ENCODE measurements at places on chromosomes 3 and 15.

DNA sequence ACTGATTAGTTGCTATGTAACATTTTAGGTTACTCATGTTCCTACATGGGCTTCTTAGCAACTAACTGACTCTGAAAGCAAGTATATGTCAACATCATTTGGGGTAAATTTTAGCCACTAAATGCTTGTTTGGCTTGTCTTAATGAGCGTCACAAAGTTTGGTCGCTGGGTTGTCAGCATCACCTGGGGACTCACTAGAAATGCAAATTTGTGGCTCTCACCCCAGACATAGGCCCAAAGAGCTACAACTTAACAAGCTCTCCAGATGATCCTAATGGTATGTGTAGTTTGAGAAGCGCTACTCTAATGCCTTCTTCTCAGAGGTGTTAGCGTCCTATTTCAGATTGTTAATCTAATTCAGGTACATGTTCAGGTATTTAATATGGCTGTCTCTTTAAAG is 32.7 kb upstream of the CPOX start:
- DNase-seq: no peak

DNA sequence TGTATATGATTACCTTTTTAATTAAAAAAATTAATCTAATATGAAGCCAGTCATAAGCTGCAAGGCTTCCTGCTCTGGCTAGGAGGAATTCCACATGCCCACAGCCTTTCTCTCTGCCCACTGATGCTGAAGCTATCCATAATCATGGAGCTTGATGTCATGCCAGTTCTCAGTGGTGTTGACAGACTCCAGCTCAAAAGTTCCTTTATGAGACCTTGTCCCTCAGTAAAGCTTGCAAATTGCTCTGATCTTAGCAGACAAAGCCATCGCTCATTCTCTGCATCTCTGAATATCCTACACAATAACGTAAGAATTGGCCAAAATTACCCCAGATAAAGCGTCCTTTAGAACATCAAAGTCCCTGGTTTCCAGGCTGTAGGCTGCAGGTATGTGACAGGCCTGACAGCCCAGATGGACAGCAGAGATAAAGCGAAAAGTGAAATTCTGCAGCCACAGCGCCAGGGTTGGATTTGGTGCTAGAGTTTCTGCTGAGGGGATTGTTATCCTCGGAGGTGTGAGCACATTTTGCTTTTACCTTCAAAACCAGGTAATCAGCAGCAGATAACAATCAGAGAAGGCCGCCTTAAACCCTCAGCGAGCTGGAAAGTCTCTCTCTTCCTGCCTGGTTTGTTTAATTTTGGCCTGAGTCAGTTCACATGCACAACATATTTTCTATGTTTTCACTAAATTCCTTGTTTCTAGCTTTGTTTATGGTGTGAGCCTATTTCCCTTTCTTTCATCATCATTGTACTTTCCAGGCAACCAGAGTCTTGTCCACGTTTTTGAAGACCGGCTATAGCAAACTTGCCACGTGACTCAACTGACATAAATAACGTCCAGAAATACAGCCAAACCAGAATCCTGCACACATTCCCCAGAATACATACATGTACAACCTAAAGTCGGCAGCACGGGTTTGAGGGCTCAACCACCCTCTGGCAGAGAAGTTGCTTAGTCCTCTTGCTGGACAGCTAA is 36.6 kb upstream of the ALDH1A3 start:
- no peak for DNase-seq

DNA sequence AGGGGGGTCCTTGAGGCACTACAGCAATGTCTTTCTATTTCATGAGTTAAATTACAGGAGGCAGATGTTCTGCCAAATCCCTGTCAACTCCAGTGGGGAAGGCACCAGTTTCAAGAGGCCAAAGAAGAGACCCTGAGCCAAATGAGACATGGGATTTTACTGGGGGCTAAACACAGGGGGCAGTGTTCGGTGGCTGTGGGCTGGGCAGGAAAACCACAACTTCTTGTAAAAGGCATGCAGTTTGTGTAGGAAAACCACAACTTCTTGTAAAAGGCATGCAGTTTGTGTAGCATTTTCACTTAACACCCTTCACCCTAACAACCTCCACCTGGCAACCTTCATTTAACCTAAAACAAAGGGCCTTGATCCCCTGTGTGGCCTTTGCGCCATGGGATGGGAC is 61.0 kb downstream of the POLR2M start:
- no peak for DNase-seq

GRCh38 chr15:87752250-87752951 is 504.1 kb downstream of the NTRK3 start:
- DNase-seq: no peak

- no peak for DNase-seq
These were observed 1.5 kb downstream of the NTRK3 start for GRCh38 chr15:88255087-88255483.

- no peak for DNase-seq
These were observed 63.4 kb downstream of the RGMA start for GRCh38 chr15:93025625-93025982.

GRCh38 chr3:19527746-19528145 is 379.4 kb downstream of the KCNH8 start:
- DNase-seq: no peak

DNA sequence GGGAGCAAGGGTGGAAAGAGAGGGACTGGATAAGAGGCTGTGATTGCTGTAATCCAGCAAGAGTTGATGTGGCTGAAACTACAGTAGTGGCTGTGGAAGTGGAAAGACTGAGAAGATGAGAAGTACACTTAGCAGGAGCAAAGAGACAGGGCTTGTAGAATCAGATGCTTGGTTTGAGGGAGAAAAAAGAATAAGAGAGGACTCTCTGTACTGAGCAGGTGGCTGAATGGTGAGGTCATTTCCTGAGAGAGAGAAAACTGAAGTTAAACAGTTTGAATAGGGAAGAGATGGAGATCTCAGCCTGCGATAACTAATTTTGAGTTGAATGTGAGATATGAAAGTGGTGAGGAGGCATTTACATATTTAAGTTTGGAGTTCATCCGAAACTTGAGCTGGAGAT is 95.8 kb upstream of the SLC25A36 start:
- no peak for DNase-seq

GRCh38 chr15:83320844-83321243 is 36.4 kb upstream of the BNC1 start:
- DNase-seq: no peak

DNA sequence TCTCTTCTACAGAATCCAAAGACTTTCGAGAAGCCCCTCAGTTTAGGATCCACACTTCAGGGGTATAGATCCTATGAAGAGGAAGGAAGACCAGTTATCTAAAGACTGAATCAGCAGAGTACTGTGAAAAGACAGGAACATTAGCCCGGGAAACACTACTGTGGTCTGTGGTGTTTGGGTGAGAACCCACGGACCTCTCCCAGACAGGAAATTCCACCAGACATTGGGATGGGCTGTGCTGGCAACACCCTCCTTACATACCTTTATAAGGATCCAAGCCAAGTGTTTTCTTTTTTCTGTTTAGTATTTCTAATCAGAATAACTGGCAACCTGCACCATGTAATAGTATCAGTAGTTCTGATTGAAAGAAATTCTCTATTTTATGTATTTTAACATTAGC is 14.1 kb downstream of the TMEM207 start:
- no peak for DNase-seq

GRCh38 chr3:62965311-62965710 is 90.1 kb upstream of the CADPS start:
- DNase-seq: no peak

DNA sequence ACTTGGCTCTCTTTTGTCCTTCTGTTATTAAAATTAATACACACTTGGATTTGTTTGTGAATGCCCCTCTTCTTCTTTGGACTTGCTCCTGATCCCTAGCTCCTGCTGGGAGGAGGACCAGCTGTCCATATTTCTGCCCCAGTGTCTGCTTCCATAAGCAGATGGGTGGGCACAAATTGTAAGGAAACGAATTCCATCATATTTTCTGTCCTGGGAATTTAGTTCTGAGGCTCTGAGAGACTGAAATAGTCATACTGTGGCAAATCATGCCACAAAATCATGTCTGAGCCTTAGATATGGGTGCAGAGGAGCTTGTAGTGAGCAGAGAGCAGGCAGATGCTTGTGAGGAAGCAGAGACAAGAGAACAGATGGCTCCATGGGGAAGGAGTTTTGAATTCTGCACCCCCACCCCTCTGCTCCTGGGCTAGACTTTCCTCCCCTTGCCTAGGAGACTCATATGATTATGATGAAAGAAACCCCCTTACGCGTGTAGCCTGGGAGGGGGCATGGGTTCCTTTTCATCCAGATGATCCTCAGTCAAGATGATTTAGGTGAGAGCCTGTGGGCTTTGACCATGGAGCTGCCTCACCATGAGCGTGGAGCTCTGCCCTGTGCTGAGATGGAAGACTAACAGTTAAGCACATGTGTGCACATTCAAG is 50.6 kb downstream of the SV2B start:
- DNase-seq: no peak

- no peak for DNase-seq
These were observed 38.9 kb downstream of the CPN2 start for GRCh38 chr3:194312186-194312742.

DNA sequence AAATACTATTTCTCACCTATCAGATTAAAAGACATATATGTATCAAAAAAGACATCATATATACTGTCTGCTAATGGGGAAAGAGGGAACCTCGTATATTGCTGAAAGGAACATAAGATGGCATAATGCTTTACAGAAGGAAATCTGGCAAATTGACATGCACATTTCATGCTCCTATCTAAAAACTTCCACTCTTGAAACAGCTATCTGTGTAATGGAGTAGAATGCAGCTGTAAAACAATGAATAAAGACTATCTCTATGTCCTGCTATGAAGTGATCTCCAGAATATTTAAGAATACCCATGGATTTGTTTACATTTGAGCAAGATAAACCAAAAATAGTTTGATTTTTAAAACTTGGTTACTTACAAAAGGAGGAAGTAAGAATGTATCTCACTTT is 107.4 kb downstream of the TBL1XR1 start:
- no peak for DNase-seq

DNA sequence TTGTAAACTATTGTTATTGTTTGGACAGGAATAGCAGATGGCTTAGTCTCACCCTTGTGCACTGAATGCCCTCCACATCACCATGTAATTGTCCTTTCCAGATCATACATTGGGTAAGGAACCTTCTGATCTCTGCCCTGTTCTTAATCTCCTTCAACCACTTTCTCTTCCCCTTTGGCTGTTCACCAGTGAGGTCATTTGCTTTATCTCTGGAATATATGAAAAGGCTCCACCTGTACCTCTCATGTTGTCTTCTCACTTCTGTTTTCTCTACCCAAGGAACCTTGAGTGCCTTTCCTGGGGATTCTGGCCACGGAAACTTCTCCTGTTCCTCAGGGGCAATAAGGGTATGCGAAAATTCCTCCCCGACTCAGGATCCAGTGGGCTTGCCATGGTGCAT is 28.5 kb downstream of the MCTP2 start:
- no peak for DNase-seq

DNA sequence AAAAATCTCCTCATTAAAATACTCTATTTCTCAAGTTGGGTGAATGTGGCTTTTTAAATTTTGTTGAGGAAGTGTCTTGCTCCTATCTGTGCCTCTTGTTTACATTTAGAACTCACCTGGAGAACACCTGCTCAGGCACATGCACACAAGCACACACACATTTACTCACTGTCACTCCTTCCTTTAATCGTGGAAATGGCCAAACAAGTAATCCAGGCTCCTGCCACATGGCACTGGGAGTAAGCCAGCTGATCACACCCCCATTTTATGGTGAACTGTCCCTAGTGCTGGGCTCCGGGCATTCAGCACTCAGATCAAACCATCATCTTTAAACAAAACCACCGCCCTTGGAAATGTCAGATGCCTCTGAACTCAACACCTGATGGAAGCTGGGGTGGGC is 204.7 kb upstream of the BHLHE40 start:
- no peak for DNase-seq

DNA sequence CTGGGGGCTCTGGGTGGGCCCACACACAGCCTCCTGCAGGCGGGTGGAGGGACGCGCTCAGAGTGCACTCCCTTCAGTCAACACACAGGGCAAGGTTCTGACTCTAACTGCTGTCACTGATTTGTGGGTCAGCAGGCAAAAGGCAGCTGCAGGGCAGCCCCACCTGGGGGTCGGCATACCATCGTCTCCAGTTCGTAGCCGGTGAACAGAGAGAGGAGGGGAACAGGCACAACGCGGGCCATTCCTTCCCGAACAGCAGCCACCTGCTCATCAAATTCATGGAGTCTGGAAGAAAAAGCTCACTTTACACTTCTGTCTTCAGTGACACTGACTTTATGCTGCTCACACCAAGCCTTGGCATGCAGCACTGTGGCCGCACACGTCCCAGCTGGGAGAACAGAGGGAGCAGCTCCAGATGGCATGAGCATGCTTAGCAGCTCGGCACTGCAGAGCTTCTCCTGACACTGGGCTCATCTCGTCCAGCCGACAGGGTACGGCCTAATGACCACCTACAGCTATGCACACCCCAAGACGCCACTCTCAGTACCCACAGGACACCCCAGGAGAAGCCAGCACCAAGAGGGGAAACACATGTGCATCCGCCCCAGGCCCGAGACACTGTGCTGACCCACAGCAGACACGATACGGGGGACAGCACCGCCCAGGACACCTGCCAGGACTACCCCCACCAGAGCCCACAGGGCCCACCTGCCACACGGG is 14.4 kb upstream of the OCA2 start:
- no peak for DNase-seq

DNA sequence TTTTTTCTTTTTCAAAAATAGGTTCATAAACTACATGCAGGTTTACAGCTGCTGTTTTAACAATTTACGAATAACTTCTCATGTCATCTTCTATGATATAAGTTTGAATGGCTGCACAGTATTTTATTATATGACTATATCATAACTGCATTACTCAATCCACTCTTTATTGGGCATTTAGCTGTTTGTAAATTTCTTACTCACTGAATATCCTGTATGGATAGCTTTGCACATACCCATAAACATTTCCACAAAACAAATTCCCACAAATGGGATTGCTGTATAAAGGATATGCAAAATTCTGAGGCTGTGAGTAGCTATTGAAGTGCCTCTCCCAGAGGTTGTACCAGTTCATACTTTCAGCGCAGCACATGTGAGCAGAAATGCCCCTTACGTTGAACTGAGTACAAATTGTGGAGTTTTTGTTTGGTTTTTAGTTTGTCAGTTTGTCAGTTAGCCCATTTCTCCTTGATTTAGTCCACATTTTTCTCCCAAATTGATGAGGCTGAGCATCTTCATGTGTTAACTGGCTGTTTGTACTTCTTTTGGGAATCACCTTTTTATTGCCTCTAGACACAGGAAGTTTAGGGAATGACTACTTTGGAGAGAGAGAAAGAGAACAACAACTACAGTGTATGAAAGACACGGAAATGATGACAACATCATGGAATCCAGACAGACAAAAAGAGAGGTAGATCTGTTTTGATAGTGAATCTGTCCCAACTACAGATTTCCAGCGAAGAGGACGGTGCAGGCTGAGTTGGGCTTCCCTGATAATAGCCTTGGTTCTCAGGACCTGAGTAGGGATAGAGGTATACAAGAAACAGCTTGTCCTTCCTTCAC is 24.8 kb downstream of the TTC23 start:
- DNase-seq: no peak
